Progenitor cell of endocrine pancreas (in vitro differentiated cells): ENCODE measurements at places on chromosomes 3 and 15. TPM values are rescaled to one million over a fixed set of nuclear protein-coding genes. Genes with fewer than 3 reads are reported as not detected.
A peak's percentile ranks its signal among the peaks of the same experiment; 100 is the strongest.

ARHGEF26 gene
- total RNA-seq, result 10.0 and 10.8 TPM in 2 replicates

RPL29 gene
- 1,205 and 1,236 TPM in 2 replicates for total RNA-seq

MAPKAPK3 gene
- 40.8 and 42.6 TPM in 2 replicates for total RNA-seq

SV2B gene
- 19.9 and 24.9 TPM in 2 replicates for total RNA-seq

SYNPR gene
- 13.2 and 13.3 TPM in 2 replicates for total RNA-seq

DPPA2 gene
- 0.58 and 0.69 TPM in 2 replicates for total RNA-seq

RFTN1 gene
- 0.73 and 0.96 TPM in 2 replicates for total RNA-seq

MYZAP gene
- 11.5 and 11.9 TPM in 2 replicates for total RNA-seq

ATP2B2 gene
- 0.07 TPM in 2 replicates for total RNA-seq

DNA sequence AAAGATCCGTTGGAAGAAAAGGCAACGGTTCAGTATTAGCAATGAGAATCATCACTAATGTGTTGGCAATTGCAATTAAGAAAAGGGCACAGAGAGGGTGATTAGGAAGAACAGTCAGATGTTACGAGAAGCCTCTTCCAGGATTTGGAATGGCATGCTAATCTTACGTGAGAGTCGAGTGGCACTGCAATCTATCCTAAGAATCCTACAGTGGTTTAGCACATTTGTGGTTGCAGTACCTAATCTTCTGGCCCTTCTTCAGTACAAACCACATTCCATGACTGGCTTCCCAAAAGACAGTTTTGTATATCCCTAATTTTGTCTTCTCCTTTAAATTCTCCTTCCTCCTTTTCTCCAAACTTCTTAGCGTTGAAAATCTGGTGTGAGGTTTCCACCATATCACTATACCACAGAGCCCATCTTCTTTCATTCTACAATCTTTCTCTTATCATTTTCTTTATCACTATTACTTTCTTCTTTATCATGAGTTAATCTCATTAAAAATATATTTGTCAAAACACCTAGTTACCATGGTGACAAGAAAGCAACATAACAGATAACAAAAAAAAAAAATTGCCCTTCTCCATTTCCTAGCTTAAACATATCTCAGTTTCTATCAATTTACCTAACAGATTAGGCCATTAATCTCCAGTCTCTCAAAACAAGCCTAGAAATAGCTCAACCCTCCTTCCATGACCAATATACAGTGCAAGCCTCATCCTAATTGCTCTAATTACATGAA, 60.1 kb downstream of the IGSF11 start:
- no peak overlapping the region for H3K4me3 ChIP-seq
- H3K4me1 ChIP-seq, result no peaks in the 10 kb centered on the region
- no peak overlapping the region for H3K27ac ChIP-seq
- H3K36me3 ChIP-seq, result no peaks in the 10 kb centered on the region
- no peaks in the 10 kb centered on the region for H3K27me3 ChIP-seq

GRCh38 chr3:155785662-155786295, 20.3 kb downstream of the C3orf33 start:
- H3K36me3 ChIP-seq, result peaks cover 16% of the 10 kb centered on the region
- no peak for DNase-seq
- no peak overlapping the region for H3K27ac ChIP-seq
- no peaks in the 10 kb centered on the region for H3K4me1 ChIP-seq
- no peaks in the 10 kb centered on the region for H3K27me3 ChIP-seq

- no peak overlapping the region for H3K27ac ChIP-seq
- no peaks in the 10 kb centered on the region for H3K36me3 ChIP-seq
- DNase-seq, result no peak
These were observed 5.6 kb downstream of the TERC start for GRCh38 chr3:169759256-169759655.

GRCh38 chr3:108391917-108392593, 95.7 kb downstream of the HHLA2 start:
- peaks cover 3% of the 10 kb centered on the region for H3K27me3 ChIP-seq
- no peak overlapping the region for H3K4me3 ChIP-seq
- H3K4me1 ChIP-seq, result peaks cover 7% of the 10 kb centered on the region
- H3K27ac ChIP-seq, result no peak overlapping the region

DNA sequence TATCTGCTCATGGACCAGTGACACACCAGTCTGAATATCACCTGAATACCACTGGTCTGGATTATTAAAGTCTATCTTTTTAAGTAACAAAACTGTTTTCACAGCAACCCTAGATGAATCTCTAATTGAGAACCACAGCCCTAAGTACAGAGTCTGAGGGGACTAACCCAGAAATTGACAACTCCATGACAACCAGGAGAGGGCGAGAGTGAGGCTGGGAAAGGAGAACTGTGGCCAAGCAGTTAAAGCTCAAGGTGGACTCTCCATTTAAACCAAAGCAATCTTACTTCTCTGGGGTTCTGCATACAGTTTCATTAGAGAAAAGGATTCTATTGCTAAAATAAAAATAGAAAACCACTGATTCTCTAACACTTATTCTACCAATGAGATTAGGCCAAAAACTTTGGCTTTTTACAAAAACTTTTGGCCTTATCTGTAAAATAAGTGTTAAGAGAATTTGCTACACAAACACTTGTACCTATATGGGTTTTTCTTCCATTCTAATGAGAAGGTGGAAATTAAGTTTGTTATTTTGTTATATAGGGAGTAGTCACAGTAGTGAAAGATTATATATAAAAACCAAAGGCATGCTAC, 11.4 kb downstream of the NEK10 start:
- H3K27me3 ChIP-seq, result no peaks in the 10 kb centered on the region
- H3K27ac ChIP-seq, result no peak overlapping the region
- peaks cover 13% of the 10 kb centered on the region for H3K4me1 ChIP-seq
- no peak overlapping the region for H3K4me3 ChIP-seq
- no peaks in the 10 kb centered on the region for H3K36me3 ChIP-seq

GRCh38 chr3:43871627-43872245, 181.0 kb downstream of the ABHD5 start:
- H3K4me1 ChIP-seq, result peaks cover 21% of the 10 kb centered on the region
- H3K27me3 ChIP-seq, result peaks cover 32% of the 10 kb centered on the region
- H3K4me3 ChIP-seq, result no peak overlapping the region
- DNase-seq, result no peak
- H3K36me3 ChIP-seq, result no peaks in the 10 kb centered on the region

- H3K27ac ChIP-seq, result peak within 1 kb of the TSS; percentile 90
- H3K4me3 ChIP-seq, result peak within 1 kb of the TSS; percentile 87
- DNase-seq, result peak; percentile 84
- peaks cover 9% of the 10 kb centered on the region for H3K27me3 ChIP-seq
These were observed at the start of gene RFX7 for GRCh38 chr15:56243163-56244037. TSS of gene RFX7 (minus strand) at chr15:56243879. CDS start at chr15:56243285, 594 bp downstream.

GRCh38 chr3:29494305-29495036, 213.6 kb downstream of the RBMS3 start:
- no peak overlapping the region for H3K27ac ChIP-seq
- no peaks in the 10 kb centered on the region for H3K36me3 ChIP-seq
- H3K27me3 ChIP-seq, result no peaks in the 10 kb centered on the region
- no peak for DNase-seq

- no peak overlapping the region for H3K4me3 ChIP-seq
- H3K36me3 ChIP-seq, result peaks cover 8% of the 10 kb centered on the region
- no peaks in the 10 kb centered on the region for H3K27me3 ChIP-seq
- no peak for DNase-seq
- peaks cover 36% of the 10 kb centered on the region for H3K4me1 ChIP-seq
These were observed 774.4 kb downstream of the ROBO1 start for GRCh38 chr3:78993375-78993774.

DNA sequence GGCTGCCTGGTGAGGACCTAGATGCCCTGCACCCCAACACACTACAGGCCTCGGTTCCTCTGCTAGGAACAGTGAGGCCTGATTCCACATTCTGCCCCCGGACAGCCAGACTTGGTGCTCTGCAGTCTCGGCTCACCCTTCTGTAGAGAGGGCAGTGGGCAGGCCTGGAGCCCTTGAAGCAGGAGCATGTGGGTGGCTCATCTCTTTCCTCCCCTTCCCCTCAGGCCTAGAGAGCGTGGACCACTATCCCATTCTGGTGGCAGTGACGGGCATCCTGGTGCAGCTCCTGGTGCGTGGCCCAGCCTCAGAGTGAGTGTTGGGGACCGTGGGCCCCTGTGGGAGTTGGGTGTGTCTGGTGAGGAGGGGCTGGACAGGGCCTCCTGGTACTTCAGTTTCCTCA, 3.3 kb downstream of the AMIGO3 start:
- H3K27me3 ChIP-seq, result no peaks in the 10 kb centered on the region
- H3K27ac ChIP-seq, result no peak overlapping the region
- H3K36me3 ChIP-seq, result no peaks in the 10 kb centered on the region
- no peak overlapping the region for H3K4me3 ChIP-seq

GRCh38 chr3:54856271-54856670, 71.6 kb downstream of the LRTM1 start:
- DNase-seq, result no peak
- no peak overlapping the region for H3K4me3 ChIP-seq
- peaks cover 5% of the 10 kb centered on the region for H3K4me1 ChIP-seq
- H3K27ac ChIP-seq, result no peak overlapping the region

GRCh38 chr3:65669163-65669875, 369.4 kb downstream of the MAGI1 start:
- H3K4me3 ChIP-seq, result no peak overlapping the region
- no peaks in the 10 kb centered on the region for H3K36me3 ChIP-seq
- no peaks in the 10 kb centered on the region for H3K27me3 ChIP-seq
- no peak overlapping the region for H3K27ac ChIP-seq

DNA sequence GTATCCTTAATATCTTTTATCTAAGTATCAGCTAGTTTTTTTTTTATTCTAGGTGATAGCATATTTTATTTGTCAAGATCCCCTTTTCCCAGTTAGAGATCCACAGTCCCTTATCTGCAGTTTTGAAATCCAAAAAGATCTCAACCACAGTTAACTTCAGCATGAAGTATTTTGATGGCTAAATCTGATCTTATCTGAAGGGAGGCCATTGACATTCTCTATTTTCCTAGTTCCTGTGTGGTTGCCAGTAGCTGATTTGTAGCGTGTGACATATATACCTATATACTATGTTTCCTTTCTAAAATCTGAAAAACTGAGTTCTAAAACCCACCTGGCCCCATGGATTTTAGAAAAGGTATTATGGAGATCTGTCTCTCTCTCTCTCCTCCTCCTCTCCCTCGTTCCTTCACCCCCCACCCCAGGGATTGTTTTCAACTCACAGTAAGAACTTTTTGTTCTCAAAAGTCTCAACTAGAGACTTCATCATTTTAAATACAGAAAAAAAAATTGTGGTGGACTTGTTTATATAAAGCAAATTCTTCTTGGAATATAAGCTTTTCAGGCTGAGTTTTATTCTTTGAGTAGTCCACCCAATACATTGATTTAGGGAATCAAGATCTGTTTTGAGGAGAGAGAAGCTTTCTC, 12.3 kb downstream of the TCF12 start:
- H3K4me1 ChIP-seq, result peaks cover 29% of the 10 kb centered on the region
- no peaks in the 10 kb centered on the region for H3K27me3 ChIP-seq
- no peak overlapping the region for H3K4me3 ChIP-seq
- peaks cover 30% of the 10 kb centered on the region for H3K36me3 ChIP-seq
- no peak for DNase-seq
- no peak overlapping the region for H3K27ac ChIP-seq

DNA sequence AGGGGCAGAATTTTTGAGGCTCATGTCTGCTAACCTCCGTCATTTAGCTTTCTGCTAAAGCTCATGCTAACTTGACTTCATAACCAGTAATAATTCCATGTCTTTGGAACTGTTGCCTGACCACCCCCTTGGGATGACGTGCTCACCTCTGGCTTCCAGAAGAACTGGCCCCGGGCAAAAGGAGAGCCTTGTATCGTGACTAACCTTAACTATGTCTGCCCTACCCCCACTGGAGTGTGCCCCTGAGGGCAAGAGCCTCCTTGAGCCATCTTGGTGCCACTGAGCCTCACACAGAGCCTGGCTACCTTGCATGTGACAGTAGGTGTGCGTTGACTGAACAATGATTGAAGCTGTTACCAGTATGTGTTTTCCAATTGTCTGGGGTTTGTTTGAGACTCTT, 4.7 kb downstream of the LRRK1 start:
- peaks cover 6% of the 10 kb centered on the region for H3K4me1 ChIP-seq
- no peak for DNase-seq
- H3K27ac ChIP-seq, result no peak overlapping the region
- no peaks in the 10 kb centered on the region for H3K36me3 ChIP-seq
- H3K27me3 ChIP-seq, result peaks cover 63% of the 10 kb centered on the region
- H3K4me3 ChIP-seq, result no peak overlapping the region

DNA sequence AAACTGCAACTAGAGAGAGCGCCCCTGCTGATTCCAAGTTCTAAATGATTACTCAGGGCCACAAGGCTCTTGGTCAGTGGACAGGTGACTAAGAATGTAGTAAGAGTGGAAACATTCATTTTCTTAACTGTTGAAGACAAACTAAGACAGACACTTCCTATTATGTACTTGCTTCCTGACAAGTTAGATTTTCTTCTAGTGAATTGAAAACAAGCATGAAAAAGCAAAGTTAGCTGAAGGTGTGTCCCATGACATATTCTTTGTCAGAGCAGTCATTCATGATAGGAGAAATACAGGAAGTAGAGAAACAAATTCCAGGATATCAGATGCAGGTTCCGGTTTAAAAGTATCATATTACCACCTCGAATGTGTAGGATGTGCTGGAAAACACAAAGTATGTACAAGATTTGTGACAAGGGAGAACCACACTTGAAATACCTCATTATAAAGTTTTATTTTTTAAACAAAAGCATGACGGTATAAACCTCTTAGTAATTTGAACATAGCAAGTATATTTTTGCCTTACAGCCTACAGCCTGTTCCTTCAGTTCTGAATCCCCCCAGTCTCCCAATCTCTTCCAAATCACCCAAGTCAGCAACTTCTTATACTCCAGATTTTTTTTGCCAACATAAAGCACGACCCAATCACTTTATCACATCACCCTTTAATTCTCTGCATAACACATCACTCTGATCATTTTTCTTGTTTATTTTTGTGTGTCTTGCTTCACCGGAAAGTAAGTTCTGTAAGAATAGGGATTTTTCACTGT, 6.2 kb downstream of the TSPAN3 start:
- DNase-seq, result no peak
- peaks cover 61% of the 10 kb centered on the region for H3K4me1 ChIP-seq
- no peak overlapping the region for H3K4me3 ChIP-seq
- H3K36me3 ChIP-seq, result peaks cover 7% of the 10 kb centered on the region
- H3K27me3 ChIP-seq, result no peaks in the 10 kb centered on the region

DNA sequence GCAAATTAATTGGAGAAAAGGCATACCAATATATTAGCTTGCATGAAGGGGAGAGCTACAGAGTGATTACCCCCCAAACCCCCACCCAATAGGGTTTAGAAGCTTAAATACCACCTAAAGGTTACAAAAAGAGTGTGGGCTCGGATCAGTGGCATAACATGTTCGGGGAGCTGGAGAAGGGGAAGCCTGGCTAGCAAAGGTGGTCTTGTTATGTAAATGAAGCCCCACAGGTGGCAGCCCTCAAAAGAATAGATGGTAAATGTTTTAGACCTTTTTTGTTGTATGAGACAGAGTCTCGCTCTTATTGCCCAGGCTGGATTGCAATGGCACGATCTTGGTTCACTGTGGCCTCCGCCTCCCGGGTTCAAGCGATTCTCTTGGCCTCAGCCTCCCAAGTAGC, 10.9 kb upstream of the PXK start:
- H3K36me3 ChIP-seq, result peaks cover 7% of the 10 kb centered on the region
- H3K27ac ChIP-seq, result no peak overlapping the region
- H3K4me1 ChIP-seq, result peaks cover 29% of the 10 kb centered on the region

DNA sequence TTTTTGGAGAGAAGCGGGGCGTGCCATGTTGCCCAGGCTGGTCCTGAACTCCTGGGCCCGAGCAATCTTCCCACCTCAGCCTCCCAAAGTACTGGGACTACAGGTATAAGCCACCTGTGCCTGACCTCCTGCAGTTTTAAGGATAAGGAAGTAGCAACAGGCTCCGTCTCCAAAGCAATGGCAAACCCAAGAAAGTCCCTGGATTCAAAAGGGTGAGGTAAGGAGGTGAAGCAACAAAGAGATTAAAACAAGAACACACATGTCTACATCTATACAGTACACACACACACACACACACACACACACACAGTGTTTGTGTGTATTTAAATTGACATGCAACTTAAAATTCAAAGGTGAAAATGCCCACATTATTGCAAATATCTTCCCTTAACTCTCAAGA, 58.9 kb downstream of the ABCC5 start:
- H3K36me3 ChIP-seq, result peaks cover 28% of the 10 kb centered on the region
- DNase-seq, result no peak
- H3K4me3 ChIP-seq, result no peak overlapping the region
- peak overlapping the region; percentile 85 for H3K27ac ChIP-seq
